ENCODE measurements at places on chromosomes 3 and 15.

DNA sequence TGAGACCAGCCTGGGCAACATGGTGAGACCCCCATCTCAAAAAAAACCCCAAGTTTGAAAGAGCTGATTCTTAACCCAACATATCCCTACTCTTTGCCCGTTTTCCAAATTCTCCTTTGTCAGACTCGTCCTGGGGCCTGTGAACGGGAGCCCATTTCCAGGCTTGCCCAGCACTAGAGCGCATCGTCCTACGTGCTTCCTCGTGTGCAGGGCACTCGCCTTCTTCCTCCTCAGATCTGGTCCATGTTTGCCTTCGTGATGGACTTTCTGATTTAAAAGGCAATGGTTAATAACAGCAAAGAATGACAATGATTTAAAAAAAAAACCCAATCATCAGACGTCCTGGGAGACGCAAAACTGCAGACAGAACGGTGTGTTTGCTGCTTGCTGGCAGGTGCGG, 10.1 kb downstream of the MELTF start:
- no peak for DNase-seq

- DNase-seq = no peak
Observed at GRCh38 chr3:71710906-71711494, 14.2 kb downstream of the EIF4E3 start.

- DNase-seq = no peak
Observed at GRCh38 chr3:46456118-46456517, 8.6 kb downstream of the LTF start.

DNA sequence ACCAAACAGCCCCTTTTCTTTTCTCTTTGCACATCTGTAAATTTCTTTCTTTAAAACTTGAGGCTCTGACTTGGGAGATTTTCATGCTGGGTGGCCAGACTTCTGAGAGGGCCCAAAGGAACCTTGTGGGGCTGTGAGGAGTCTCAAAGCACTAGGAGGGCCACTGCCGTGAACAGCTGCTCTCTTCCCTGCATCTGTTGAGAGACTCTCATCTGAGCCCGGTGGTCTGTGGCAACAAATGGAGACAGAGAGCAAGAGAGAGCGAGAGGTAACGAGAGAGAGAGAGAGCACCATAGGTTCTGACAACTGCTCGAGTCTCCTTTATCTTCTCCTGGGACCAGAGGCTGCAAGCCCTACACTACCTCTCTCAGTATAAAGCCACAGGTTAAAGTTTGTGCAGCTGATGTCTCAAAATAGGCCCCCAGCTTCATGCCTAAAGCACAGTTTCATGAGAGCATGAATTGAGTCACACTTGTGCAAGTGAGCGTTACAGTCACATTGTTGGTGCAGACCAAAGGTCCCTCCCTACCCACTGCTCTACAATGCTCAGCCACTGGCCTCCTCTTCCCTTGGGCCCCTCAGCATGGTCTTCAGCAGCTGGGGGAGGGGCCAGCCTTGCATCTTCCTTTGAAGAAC, 60.7 kb downstream of the ZNF621 start:
- DNase-seq = no peak

- DNase-seq = no peak
Observed at GRCh38 chr3:159008401-159008800, 206.5 kb downstream of the MFSD1 start.

- DNase-seq = no peak
Observed at GRCh38 chr15:57686657-57687056, 19.9 kb upstream of the POLR2M start.

- peak; percentile 55 for DNase-seq
Observed at GRCh38 chr15:81023483-81024264, 23.0 kb downstream of the TLNRD1 start.

DNA sequence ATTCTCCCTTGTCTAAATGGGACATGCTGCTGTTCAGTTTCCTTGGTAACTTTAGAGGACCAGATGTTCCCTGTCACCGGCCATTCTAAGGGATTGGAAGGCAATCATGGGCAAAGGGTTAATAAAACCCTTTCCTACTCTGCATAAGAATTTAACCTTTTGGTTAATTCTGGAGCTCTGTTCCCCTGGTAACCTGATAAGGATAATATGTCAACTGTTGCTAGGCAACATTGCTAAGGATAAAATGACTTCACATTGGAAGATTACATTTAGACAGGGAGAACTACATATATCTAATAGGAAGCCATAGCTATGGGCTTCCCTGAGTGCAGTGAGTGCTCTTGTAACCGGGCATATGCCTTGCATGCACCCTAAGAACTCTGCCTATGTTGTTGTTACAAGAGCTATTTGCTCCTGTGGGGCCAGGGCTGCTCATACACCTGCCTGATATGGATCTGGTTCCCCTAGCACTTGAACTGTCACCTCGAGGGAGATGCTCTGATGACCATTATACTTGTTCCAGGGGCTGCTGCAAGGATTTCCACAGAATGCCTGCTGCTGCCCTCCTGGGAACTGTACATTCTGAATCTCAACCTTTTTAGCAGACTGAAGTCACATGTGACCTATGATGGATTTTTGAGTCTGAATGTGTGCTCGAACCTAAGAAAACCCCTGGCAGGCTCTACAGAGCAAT, 326.3 kb upstream of the PDZRN3 start:
- DNase-seq = no peak

GRCh38 chr3:45969953-45970352, 25.7 kb downstream of the FYCO1 start:
- DNase-seq = no peak

DNA sequence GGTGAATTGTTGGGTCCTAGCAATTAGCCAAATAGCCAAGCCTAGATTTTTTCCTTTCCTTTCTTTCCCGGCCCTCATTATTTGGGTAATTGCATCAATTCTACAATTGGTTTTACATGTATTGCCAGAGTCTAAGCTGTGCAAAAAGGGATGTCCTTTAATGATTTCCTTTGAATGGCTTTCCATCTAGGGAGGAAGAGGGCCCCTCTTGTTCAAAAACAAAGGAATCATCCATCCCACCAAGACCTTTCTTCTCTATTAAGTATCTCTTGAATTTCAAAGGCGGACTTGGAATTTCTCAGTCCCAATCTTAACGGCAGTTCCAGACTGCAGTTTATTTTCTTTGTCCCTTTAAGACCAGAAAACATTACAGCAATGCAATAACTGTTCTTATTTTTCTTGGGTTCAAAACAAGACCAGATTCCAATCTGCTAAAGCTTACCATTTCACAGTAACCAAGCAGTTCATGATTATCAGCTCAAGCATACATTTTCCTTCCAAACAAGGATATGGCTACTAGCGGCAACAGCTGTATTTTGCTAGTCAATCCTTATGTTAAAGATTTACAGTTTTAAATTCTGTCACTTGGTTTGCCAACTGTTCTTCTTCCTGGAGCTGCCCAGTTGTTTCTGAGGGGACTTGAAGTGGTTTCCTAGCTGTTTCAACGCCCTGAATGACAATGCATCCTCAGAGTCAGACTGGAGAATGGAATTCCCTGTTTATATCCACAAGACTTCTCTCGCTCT, 91.4 kb upstream of the LRIG1 start:
- no peak for DNase-seq

- no peak for DNase-seq
Observed at GRCh38 chr3:141379250-141379966, 11.1 kb downstream of the ZBTB38 start.

DNA sequence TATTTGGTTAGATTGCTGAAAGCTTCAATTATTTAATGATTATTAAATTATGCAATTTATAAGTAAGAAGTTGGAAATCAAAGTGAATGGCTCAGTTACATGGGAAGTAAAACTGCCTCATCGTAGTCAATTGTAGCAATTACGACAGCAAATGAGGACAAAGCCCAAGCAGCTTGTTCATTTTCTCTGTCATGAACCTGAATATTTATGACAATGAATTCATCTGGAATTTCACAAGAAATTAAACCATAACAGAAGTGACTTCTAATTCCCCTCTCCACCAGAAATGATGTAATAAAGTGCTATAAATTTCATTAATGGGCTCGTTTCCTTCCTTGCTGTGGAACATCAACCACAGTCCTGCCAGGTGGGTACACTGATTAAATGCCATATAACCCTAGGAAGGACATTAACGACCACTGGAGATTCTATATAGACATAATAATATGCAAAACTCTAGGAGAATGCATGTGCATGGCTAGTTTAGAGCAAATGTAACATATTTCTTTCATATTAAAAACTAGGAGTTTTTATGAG, 273.8 kb upstream of the DCBLD2 start:
- no peak for DNase-seq

DNA sequence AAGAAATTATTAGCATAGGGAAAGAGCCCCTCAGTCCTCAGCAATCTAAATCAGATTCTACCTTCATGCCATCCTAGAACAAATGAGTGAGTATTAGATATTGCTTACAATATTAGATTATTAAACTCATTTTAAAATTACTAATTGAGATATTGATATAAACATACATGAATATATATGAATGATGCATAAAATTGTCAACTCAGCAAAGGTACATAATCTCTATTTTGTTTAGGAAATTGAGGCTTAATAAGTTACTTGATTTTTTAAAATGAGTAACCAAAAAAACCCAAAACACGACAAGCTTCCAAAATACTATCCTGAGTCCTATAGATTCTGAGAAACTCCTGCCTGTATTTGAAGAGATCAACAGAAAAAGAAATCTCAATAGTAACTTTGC, 297.7 kb upstream of the TMCO5A start:
- DNase-seq = no peak

GRCh38 chr3:60158035-60158434, 1093.2 kb downstream of the FHIT start:
- no peak for DNase-seq

- no peak for DNase-seq
Observed at GRCh38 chr3:37708789-37709188, 152.9 kb upstream of the CTDSPL start.

DNA sequence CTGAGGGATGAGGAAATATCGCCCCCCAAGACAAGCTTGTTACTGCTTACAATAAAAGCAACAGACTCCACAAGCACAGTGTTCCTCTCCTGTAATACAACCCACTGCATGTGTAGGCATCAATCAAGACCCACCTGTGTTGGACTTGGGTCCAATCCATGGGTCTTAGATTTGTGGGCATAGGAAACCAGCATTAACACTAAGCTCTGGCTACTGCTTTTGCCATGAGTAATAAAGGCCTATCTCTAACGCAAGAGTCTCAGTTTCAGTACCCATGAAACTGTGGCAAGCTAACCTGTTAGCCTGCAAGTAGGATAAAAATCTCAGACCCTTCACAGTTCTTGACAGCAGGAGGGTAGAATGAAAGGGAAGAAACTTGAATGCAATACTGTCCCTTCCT, 5.2 kb upstream of the EIF1B start:
- DNase-seq = no peak

- DNase-seq = no peak
Observed at GRCh38 chr3:44016818-44017217, 224.9 kb upstream of the TOPAZ1 start.

- DNase-seq = no peak
Observed at GRCh38 chr3:143977341-143978262, 6.0 kb downstream of the DIPK2A start.

GRCh38 chr3:44678480-44679116, 30.1 kb downstream of the ZNF35 start:
- DNase-seq = no peak

- no peak for DNase-seq
Observed at GRCh38 chr3:50287262-50287661, 5.0 kb downstream of the IFRD2 start.
